ENCODE measurements at places on chromosomes 2 and 18. TPM values are rescaled to one million over a fixed set of nuclear protein-coding genes. Genes with fewer than 3 reads are reported as not detected.

Gene ABCG5
- not detected for total RNA-seq

Gene DCC
- 5.1 TPM for total RNA-seq

Gene RNU2-63P
- not detected for total RNA-seq

Gene CAPN10
- 30.3 TPM for total RNA-seq

Gene SLC19A3
- total RNA-seq: under 0.01 TPM

Gene ERMN
- total RNA-seq: not detected
